ENCODE measurements at places on chromosomes 5 and 9.

- no peaks in the 10 kb centered on the region for H3K36me3 ChIP-seq
- no peak for DNase-seq
- H3K4me1 ChIP-seq: no peaks in the 10 kb centered on the region
These were observed 241.0 kb upstream of the KIF2A start for GRCh38 chr5:62065050-62065449.

- peak overlapping the region; percentile 77 for H3K27ac ChIP-seq
- H3K4me1 ChIP-seq: peaks cover 28% of the 10 kb centered on the region
- no peaks in the 10 kb centered on the region for H3K36me3 ChIP-seq
- peak overlapping the region; percentile 71 for H3K4me3 ChIP-seq
These were observed 626 bp upstream of the FST start for GRCh38 chr5:53479590-53480415.

DNA sequence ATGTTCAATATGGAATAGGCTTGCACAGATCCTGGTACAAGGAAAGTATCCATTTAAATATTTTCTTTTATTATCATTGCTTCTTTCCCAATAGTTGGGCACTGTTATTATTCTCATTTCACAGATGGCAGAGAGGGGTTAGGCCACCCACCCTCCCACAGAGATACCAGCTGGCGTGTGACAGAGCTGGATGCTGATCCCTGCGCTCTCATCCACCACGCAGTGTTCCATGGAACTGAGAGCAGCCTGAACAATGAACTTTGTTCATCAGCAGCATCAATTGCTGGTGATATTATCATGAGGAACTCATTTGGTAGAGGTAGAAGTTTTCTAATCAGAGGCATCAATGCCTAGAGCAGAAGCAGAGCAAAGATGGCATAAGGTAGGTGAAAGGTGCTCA, 227.9 kb downstream of the ESM1 start:
- no peak overlapping the region for H3K4me3 ChIP-seq
- DNase-seq: no peak
- H3K4me1 ChIP-seq: peaks cover 5% of the 10 kb centered on the region
- no peaks in the 10 kb centered on the region for H3K36me3 ChIP-seq
- H3K27me3 ChIP-seq: no peaks in the 10 kb centered on the region

GRCh38 chr5:128537221-128537999, 635 bp downstream of the FBN2 start:
- H3K4me3 ChIP-seq: peak overlapping the region; percentile 53
- no peaks in the 10 kb centered on the region for H3K27me3 ChIP-seq
- peaks cover 21% of the 10 kb centered on the region for H3K4me1 ChIP-seq
- no peak for DNase-seq

GRCh38 chr5:154163327-154164248, 26.9 kb upstream of the GALNT10 start:
- H3K27me3 ChIP-seq: no peaks in the 10 kb centered on the region
- no peak overlapping the region for H3K4me3 ChIP-seq
- no peaks in the 10 kb centered on the region for H3K36me3 ChIP-seq
- H3K27ac ChIP-seq: no peak overlapping the region
- DNase-seq: no peak

DNA sequence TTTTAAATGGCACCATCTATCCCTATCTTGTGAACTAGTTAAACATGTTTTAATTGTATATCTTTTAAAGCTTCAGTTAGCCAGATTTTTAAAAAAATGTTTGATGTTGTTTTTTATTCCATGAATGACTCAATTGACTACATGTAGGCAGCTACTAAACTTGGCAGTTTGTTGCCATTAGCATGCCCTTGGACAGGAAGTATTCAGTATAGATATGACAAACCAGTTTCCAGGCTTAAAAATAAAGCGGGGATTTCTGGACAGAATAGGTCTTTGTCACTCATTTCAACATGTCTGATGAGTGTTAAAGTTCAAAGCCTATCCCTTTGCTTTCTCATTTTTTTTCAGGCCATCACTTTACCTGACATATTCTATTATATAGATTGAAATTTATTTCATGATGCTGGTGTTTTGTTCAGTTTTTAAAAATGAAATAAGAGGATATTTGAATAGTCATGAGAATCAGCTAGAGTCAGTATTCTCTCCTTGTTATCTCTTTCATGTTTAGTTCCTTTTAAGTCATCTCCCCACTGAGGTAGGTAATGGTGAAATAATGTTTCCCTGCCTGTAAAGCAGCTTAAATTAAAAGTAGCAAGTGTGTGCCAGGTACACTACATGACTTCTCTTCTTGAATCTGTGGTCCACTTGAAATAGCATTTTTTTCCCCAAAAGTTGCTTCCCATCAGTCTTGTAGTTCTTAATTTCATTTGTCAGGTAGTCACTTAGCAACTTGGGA, 11.9 kb downstream of the TNFAIP8 start:
- H3K36me3 ChIP-seq: no peaks in the 10 kb centered on the region
- H3K4me3 ChIP-seq: no peak overlapping the region
- H3K27ac ChIP-seq: peak overlapping the region; percentile 17

DNA sequence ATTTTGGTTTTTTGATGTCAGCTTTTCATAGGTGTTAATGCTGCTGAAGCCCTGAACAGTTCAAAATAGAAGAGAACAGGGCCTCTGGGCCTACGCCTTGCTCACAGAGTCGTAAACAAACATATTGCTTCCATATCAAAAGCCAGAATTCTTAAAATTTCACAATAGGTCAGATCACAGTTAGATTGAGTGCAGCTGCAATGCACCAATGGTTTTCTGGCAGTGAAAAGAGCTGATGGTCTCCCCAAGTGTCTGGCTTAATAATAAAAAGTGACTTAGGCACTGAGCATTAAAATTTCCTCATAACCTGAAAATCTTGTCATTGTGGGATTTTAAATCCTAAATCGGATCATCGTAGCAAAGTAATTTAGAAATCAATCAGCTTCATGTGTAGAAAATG, 493.0 kb downstream of the CAAP1 start:
- DNase-seq: no peak
- H3K4me3 ChIP-seq: no peak overlapping the region
- H3K27me3 ChIP-seq: no peaks in the 10 kb centered on the region
- no peak overlapping the region for H3K27ac ChIP-seq
- no peaks in the 10 kb centered on the region for H3K4me1 ChIP-seq

- no peaks in the 10 kb centered on the region for H3K27me3 ChIP-seq
- H3K36me3 ChIP-seq: no peaks in the 10 kb centered on the region
- H3K4me3 ChIP-seq: no peak overlapping the region
- peaks cover 6% of the 10 kb centered on the region for H3K4me1 ChIP-seq
- DNase-seq: no peak
These were observed 51.5 kb downstream of the WNK2 start for GRCh38 chr9:93235300-93235960.

DNA sequence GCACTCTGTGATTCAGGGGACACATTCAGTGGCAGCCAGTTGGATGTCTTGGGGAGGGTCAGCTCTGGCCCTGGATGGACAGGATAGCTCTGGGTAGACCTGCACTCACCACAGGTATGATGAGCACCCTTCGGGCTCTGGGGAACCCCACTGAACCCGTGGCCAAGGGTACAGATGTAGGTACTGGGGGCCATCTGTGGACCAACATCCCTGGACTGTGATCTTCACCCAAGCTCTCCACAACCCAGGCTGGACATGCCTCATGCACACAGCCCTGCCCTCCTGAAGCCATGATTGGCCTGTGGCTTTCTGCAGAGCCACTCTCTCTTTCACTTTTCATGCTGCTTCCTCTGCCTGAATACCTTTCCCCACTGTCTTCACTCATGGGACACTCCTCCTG, 15.6 kb upstream of the ACSL6 start:
- H3K4me1 ChIP-seq: no peaks in the 10 kb centered on the region
- no peak overlapping the region for H3K27ac ChIP-seq
- no peaks in the 10 kb centered on the region for H3K36me3 ChIP-seq
- H3K4me3 ChIP-seq: no peak overlapping the region
- H3K27me3 ChIP-seq: no peaks in the 10 kb centered on the region
- DNase-seq: no peak

DNA sequence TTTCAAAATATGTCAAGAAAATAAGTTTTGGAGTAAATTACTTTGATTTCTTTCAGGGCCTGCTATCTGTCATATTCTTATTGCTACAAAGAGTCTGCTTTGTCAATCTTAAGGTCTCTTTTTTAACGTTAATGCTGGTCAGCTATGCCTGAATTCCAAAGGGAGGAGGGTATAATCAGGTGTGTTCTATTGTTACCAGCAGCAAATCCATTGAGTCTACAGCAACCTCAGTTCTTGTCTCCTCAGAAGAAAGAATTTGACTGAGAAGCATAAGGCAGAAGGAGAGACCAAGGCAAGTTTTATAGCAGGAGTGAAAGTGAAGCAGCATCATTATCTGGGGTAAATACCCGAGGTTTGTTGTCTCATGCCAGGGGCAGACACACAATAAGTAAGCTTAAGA, 23.7 kb upstream of the MINAR2 start:
- no peaks in the 10 kb centered on the region for H3K27me3 ChIP-seq
- no peak for DNase-seq
- H3K4me1 ChIP-seq: no peaks in the 10 kb centered on the region
- no peak overlapping the region for H3K4me3 ChIP-seq

DNA sequence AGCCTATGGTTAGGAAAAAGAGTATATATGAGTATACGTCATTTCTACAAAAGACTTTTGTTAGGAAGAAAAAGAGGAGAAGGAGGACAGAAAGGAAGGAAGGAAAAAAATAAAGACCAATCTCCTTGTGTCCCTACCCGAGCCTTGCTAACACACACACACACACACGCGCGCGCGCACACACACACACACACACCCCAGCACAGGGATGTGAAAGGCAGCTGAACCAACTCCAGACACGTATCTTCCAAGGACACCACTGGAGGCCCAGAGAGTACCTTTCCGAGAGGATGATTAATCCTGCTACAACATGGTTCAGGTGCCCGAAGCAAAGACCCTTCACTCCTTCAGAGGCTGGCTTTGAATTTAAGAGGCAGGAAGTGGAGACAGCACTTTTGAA, 56.9 kb upstream of the GALNT10 start:
- DNase-seq: no peak
- no peaks in the 10 kb centered on the region for H3K36me3 ChIP-seq
- no peaks in the 10 kb centered on the region for H3K27me3 ChIP-seq
- no peaks in the 10 kb centered on the region for H3K4me1 ChIP-seq

DNA sequence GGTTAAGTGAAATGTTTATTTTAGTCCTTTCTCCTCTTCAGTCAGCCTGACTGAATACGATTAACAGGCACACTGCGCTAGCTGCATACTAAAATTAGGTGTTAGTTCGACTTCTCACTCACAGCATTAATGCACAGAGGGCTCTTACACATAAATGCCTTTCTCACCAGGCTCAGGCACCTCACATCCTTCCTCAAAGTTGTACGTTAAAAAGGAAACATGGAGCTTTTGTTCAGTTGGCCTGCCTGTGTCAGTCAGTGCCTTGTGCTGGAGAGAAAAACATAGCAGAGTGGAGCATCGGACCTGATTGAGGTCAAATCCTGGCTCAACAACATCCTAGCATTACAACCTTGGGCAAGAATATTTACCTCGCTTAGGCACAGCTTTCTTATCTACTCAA, 236.0 kb upstream of the ZNF462 start:
- no peak for DNase-seq
- H3K4me3 ChIP-seq: no peak overlapping the region
- H3K36me3 ChIP-seq: no peaks in the 10 kb centered on the region
- no peaks in the 10 kb centered on the region for H3K27me3 ChIP-seq
- H3K4me1 ChIP-seq: no peaks in the 10 kb centered on the region

GRCh38 chr5:157115502-157115901, 6.7 kb upstream of the HAVCR2 start:
- H3K27ac ChIP-seq: no peak overlapping the region
- no peaks in the 10 kb centered on the region for H3K36me3 ChIP-seq
- no peak for DNase-seq
- no peak overlapping the region for H3K4me3 ChIP-seq
- H3K4me1 ChIP-seq: no peaks in the 10 kb centered on the region
- no peaks in the 10 kb centered on the region for H3K27me3 ChIP-seq

- H3K4me1 ChIP-seq: no peaks in the 10 kb centered on the region
- no peak overlapping the region for H3K27ac ChIP-seq
- no peak overlapping the region for H3K4me3 ChIP-seq
- no peaks in the 10 kb centered on the region for H3K27me3 ChIP-seq
These were observed 496.8 kb downstream of the MAT2B start for GRCh38 chr5:164002214-164002613.

DNA sequence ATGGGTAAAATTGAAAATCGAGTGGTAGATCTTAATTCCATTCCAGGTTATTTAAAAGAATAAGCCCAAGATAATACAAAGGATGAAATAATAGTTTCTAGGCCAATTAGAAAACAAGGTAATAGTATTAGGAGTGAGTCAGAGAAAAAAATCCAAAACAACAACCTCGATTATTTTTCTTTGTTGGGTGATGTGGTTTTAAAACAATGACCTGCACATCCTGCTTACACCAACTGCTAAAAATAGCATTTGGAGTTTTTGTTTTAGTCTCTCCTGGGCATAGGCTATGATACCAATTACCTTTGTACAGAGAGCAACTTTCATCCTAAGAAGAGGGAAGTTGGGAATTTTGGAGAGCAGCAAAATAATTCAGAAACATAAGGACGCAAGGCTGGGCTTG, 101.7 kb upstream of the MYO10 start:
- DNase-seq: no peak
- no peak overlapping the region for H3K4me3 ChIP-seq

GRCh38 chr9:93017621-93018020, 40.9 kb upstream of the SUSD3 start:
- H3K27ac ChIP-seq: no peak overlapping the region
- H3K4me3 ChIP-seq: no peak overlapping the region
- no peaks in the 10 kb centered on the region for H3K4me1 ChIP-seq
- no peaks in the 10 kb centered on the region for H3K36me3 ChIP-seq

DNA sequence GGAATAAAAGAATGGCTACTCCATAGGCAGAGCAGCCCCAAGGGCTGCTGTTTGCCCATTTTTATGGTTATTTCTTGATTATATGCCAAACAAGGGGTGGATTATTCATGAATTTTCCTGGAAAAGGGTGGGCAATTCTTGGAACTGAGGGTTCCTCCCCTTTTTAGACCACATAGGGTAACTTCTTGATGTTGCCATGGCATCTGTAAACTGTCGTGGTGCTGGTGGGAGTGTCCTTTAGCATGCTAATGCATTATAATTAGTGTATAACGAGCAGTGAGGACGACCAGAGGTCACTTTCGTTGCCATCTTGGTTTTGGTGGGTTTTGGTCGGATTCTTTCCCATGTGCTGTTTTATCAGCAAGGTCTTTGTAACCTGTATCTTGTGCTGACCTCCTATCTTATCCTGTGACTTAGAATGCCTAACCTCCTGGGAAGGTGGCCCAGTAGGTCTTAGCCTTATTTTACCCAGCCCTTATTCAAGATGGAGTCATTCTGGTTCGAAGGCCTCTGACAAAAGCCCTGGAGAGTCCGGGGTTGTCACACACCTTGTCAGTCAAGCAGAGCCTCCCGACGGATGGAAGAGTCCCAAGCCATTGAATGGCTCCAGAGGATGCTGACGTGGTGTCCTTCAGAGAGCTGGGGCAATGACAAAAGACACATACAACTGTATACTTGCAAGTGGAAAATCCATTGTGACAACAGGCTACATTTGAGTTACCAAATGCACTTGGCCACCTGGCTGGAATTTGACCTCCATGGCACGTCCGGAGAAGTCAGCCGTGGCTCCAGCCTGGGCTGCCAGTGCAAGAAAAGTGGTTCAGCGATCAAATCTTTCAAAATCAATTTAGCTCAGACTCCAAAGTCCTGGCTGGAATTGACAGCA, 67.1 kb upstream of the CLINT1 start:
- no peak for DNase-seq
- H3K4me1 ChIP-seq: peaks cover 2% of the 10 kb centered on the region
- H3K36me3 ChIP-seq: no peaks in the 10 kb centered on the region
- no peak overlapping the region for H3K4me3 ChIP-seq
- H3K27me3 ChIP-seq: no peaks in the 10 kb centered on the region
- no peak overlapping the region for H3K27ac ChIP-seq
